ENCODE measurements at places on chromosomes 1 and 21.

- no peak for DNase-seq
Measured at GRCh38 chr1:230276401-230276800, 149.7 kb downstream of the PGBD5 start.

- no peak for DNase-seq
Measured at GRCh38 chr1:229653420-229653819, 27.4 kb downstream of the URB2 start.

DNA sequence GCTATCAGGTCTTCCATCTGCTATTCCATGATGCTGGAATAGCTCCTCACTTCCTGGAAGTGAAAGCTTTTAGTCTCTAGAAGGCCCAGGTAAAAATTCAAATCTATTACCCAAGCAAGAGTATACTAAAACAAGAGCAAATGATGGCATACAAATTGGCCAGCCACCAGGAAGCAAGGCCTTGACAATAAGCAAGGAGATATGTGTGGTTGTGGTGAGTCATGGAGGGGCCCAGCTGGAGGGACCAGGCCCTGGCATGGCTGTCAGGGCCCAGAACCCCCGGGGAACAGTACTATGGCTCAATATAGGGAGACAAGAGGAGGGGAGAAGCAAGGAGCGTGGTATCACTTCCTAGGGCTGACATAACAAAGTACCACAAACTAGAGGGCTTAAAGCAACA, 358.7 kb downstream of the RRAGC start:
- no peak for DNase-seq

- DNase-seq, result no peak
Measured at GRCh38 chr1:186984959-186985358, 156.2 kb downstream of the PLA2G4A start.

DNA sequence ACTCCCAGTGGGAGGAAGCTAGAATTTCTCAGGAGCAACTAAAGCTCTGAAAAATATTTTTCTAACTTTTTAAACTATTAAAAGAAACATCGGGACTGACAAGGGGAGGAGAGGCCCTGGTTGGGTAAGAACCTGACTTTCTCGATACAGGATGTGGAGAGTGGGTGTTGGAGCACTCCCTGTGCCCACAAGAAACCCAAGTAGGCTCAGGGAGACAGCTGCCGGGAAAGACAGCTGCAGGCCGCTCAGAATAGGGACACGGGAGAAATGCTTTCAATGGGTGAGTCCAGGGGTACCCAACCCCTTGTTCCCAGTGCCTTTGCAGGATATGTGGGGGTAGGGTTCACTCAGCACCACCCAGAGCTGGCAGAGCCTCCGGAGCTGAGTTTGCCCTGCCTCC, 43.6 kb downstream of the PLEKHA6 start:
- DNase-seq, result no peak
